ENCODE measurements at places on chromosomes 2 and 18.

DNA sequence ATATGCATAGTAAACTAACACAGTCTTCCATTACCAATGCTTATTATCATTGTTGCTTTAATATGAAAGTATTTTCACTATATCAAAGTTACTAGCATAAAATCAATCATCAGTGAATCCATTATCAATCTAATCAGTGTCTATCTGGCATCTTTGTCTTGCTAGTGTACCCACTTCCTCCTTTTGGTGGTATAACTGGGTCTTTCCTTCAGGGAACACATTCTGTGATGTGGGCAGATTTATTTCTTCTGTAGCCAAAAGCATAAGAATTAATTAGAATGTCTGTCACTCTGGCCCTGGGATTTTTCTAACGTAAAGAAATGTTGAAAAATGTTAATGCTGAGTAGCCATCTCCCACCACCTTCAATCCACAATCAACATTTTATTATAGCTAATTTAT, 155.8 kb upstream of the VWC2L start:
- DNase-seq, result no peak

DNA sequence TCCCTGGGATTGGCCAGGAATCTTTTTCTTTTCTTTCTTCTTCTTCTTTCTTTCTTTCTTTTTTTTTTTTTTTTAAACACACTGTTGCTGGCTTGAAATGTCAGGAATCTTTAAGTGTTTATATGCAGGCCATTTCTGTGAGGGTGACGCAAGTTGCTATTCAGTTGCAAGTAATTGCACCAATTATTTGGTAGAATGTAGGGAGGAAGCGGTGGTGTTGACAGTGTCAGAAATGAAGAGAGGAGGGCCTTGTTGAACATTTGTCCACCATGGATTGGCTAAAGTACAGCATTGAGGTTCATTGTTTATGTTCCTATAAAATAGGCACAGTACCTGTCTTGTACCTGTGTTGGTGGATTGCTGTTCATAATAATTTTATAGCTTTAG, 6.5 kb downstream of the RPIA start:
- no peak for DNase-seq

- peak; percentile 77 for DNase-seq
These were observed 157.0 kb downstream of the LDLRAD4 start for GRCh38 chr18:13375302-13376255.

- no peak for DNase-seq
These were observed 4.2 kb downstream of the PXDN start for GRCh38 chr2:1739961-1740715.

DNA sequence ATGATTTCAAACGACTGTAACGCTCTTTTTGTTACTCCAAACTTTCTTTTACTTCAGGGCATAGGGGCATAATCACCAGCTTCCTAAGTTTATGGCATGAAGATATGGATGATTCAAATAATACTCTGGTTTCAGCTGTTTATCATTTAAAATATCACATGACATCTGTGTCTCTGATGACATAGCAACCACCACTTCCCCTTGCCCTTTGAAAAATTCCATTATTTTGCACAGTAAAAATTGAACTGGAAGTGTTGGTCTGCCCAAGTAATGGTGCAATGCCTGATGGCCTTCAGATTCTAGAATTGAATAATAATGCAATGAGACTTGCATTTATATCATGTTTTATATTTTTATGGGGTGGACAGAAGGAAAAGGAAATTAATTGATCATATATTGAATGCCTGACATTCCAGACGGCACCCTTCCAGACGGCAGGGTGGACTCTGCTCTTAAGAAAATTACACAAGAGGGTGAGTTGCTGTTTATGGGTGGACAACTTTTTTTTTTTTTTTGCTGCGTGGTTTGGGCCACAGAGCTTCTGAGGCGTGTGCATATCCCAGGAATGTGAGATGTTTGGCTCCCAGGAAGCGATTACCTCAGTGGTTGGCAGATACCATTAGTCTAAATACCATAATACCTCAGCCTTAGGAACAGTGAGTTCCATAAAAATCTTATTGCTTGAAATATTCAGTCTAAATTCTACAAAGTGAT, 101.7 kb upstream of the ZNF521 start:
- DNase-seq, result no peak

GRCh38 chr2:203476881-203477280, 58.2 kb downstream of the RAPH1 start:
- DNase-seq, result no peak

GRCh38 chr2:6181525-6181924, 489.3 kb downstream of the SOX11 start:
- no peak for DNase-seq

DNA sequence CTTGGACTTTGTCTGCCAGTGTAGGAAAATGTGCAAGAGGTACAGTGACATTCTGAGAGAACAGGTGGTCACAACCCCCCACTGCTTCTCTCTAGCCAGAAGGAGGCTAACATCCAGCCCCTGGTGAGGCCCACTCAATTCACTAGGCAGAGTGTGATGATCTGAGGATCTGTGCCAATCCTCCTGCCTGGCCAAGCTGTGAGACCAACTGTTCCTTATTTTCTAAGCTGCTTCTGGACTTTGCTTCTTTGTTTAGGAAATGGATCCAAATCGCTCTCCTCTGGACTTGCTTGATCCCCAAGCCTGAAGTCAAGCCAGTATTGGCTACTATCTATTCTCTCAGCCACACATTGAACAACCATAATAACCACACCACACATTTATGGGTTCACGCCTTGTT, 202.8 kb downstream of the PIK3C3 start:
- DNase-seq, result no peak

DNA sequence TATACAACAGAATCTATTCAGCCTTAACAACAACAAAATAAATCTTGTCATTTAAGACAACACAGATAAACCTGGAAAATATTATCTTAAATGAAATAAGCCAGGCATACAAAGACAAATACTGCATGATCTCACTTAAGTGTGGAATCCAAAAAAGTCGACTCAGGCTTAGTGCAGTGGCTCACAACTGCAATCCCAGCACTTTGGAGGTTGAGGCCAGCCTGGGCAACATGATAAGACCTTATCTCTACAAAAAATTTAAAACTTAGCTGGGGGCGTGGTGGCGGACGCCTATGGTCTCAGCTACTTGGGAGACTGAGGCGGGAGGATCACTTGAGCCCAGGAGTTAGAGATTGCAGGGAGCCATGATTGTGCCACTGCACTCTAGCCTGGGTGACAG, 75.2 kb upstream of the RNU4ATAC start:
- no peak for DNase-seq

- DNase-seq, result no peak
These were observed 113.0 kb downstream of the ATP9B start for GRCh38 chr18:79182047-79182713.

DNA sequence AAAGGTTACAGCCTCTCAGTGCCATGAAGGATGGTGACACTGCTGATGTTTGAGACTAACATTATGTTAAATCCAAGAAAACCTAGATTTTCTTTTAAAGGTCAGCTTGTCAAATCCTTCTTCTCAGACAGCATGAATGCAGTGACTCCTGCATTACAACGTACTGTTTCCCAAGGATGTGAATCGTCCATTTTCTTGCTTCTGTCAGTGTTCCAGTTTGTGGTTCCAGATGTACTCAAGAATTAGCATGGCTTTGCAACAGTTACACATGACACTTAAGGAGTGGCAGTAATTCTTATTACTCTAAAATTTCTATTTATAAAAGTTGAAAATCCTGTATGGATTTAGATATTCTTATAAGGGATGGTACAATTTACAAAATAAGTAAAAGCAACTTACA, 1.5 kb upstream of the TTC39C start:
- DNase-seq, result no peak

Measured in stimulated activated CD4-positive, alpha-beta T cell treated with anti-CD3 and anti-CD28 coated beads, Interleukin-2, amount 100 ng/mL, for 24 hours (primary cell).